ENCODE measurements at places on chromosomes 11 and 22.
A peak's percentile ranks its signal among the peaks of the same experiment; 100 is the strongest.

GRCh38 chr22:36048911-36049677 lies 20.5 kb upstream of the RBFOX2 start:
- DNase-seq: no peak

GRCh38 chr11:44817207-44817949 lies 90.6 kb downstream of the TSPAN18 start:
- no peak for DNase-seq

- no peak for DNase-seq
Measured at GRCh38 chr11:123057661-123058305, 4.2 kb downstream of the HSPA8 start.

DNA sequence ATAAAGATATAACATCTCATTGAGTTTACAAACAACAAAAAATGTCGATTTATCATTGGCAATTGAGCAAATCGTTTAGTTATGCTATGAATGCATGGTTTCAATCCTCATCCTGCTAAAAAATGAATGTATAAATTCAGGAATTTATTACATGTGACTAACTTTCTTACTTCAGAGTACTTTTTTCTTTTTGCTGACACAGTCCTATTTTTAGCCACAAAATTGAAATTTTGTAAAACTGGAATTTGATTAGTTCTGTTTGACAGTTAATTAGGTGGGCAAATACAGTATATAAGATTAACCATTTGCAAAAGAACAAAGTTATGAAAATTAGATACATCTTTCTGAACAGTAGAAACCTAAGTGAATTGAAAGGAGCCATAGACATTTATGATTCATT lies 925.0 kb upstream of the CHORDC1 start:
- DNase-seq: no peak

GRCh38 chr11:20026629-20027555 lies 133.4 kb downstream of the DBX1 start:
- DNase-seq: no peak

- DNase-seq: peak; percentile 91
Measured at GRCh38 chr22:31496007-31496734, at the start of gene SFI1. TSS of gene SFI1 (plus strand) at chr22:31496536. CDS start at chr22:31508285, 11,749 bp downstream.

- DNase-seq: no peak
Measured at GRCh38 chr11:20059587-20060021, 100.7 kb downstream of the DBX1 start.

- DNase-seq: no peak
Measured at GRCh38 chr11:17816232-17816931, 81.8 kb downstream of the KCNC1 start.

DNA sequence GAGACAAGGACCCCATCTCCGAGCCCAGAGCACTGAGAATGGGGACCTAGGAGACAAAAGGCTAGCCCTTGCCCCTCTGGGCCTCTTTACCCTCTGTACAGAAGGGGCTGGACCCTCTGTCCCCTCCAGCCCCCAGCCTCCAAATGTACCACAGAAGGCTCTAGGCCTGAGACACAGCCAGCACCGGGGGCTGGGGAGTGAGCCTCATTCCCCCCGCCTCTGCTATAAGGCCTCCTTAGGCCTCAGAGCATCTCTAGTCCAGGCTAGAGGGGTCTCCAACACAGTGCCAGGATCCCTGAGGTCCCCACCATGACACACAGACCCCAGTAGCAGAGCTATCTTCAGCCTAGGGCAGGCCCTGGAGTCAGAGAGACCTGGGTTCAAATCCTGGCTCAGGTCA lies 4.8 kb downstream of the SMTN start:
- no peak for DNase-seq

GRCh38 chr11:61747192-61747966 lies 5.1 kb upstream of the MYRF start:
- DNase-seq: no peak

DNA sequence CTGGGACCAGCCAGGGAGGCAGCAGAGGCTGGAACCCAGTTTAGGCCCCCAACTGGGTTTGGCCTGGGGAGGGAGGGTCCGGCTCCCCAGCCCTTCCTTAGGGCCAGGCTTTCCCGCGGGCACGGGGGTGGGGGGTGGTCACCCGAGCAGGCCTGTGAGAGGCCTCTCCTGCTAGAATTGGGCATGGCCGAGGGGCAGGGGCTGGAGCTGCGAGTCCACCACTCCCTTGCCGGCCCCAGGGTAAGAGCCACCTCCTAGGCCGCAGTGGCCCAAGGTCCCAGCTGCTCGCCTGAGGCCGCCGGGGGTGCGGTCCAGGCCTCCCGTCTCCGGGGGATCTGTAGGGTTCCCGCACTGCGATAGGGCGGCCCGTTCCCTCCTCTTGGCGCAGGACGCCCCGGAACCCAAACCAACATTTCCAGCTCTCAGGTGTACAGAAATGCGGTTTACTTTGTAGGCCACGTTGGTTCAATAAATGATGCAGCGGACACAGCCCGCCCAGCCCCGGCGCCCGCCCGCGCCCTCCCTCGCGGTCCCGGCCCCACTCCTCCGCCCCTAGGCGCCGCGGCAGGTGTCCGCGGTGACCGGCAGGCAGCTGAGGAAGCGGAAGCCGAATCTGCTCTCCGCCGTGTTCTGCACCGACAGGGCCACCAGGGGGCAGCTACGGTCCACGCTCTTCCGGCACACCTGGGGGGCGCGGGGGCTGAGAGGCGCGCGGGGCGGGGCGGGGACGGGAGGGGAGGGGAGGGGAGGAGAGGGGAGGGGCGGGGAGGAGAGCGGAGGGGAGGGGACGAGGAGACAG lies 5.9 kb downstream of the LMNTD2 start:
- DNase-seq: peak; percentile 45

DNA sequence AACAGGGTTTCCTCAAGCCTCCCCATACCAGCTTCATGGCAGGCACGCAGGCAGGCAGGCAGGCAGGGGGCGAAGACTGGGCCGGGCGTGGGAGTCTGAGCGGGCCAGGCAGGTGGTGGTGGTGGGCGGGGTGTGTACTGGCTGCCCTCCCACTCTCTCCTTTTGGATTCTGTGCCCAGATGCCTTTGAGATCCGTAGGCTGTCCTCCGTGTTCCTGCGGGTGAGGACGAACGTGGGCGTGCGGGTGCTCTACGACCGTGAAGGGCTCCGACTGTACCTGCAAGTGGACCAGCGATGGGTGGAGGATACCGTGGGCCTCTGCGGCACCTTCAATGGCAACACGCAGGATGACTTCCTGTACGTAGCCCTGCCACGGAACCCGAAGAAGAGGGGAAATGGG lies 23.0 kb downstream of the OTOG start:
- no peak for DNase-seq

DNA sequence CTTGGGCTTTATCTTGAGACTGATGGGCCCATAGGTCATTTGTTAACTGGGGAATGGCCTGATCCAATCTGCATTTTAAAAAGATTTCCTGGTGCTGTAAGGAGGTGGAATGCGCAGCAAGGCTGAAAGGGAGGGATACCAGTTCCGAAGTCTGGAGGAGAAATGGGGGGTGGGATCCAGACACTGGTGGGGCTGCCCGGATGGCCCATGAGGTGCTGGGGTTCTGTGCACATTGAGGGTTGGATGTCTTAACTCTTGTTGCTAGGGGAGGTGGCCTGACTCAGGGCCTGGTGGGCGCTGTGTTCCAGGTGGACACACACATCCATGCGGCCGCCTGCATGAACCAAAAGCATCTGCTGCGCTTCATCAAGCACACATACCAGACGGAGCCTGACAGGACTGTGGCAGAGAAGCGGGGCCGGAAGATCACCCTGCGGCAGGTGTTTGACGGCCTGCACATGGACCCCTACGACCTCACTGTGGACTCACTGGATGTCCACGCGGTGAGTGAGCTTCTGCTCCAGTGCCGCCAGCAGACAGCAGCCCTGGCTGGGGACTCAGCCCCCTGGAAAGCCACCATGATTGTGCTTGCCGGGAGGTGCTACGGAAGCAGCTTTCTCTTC lies 38.1 kb downstream of the AMPD3 start:
- DNase-seq: no peak

DNA sequence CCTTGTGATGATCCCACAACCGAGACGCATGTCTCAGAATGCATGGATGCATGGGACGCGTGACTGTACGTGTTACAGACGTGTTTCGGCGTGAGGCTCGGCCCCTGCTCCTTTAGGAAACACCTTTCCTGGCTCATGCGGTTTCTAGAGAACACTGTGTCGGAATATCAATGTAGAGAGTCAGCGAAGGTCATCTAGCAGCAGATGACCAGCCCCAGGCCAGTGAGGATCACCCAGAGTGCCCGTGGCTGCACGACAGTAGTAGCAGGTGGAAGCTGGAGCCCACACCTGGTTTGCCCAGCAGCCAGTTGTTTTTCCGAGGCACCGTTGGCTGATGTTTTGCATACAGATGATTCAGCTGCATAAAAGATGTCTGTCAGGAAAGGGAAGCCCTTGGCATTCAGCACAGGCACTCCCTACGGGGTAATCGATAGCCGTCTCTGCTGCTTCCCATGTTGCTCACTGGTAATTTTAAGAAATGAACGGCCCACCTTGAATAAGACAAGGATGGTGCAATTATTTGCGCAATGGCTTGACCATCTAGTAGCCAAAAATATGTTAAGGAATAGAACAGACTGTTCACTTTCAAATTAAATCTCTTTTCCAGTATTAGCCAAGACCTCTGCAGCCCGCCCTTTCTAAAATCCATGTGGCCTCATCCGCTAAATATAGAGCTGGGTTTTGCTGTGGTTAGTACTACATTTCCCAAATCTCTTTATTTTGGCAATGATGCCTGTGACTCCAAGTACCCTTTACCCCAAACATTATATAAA lies 1.1 kb upstream of the CLTCL1 start:
- DNase-seq: no peak

DNA sequence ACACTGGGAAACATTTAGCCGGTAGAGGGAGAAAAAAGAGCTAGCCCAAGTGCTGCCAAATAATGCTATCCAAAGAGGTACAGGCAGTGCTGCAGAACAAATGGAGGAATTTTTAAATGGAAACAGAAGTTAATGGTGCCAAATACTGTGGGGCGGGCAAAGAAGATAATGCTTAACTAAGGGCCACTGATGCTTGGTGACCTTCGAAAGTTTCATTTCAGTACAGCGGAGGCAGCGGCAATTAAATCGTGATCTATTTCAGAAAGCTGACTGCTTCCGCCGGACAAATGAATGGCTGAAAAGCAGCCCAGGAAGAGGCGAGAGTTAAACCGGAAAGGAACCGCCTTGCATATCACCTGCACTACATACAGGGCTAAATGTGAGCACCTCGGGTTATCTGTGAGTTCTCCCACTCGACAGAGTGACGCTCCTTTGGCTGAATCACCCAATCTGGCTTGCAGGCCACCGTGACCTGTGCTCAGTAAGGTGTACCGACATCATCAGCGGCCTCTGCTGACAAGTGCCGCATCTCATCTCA lies 42.1 kb downstream of the CADM1 start:
- no peak for DNase-seq

- no peak for DNase-seq
Measured at GRCh38 chr22:17764036-17764435, 10.2 kb downstream of the BID start.

- DNase-seq: no peak
Measured at GRCh38 chr22:37394341-37394740, 32.9 kb downstream of the ELFN2 start.

DNA sequence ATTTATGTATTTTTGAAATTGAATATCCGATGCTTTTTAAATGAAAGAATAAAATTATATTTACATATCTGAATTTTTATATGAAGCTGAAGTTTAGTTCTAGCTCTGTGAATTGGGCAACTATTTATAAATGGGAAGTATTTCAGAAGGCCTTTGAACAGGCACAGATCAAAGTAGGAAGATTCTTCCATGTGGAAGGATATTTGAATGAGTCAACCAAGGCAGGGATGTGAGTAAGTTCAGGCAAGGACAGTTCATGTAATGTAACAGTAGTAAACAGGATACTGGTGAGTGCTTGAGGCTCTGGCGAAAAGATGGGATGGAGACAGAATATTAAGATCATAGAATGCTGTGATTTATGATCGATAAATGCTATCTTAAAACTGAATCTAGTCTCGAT lies 417.8 kb upstream of the CCDC179 start:
- DNase-seq: no peak

DNA sequence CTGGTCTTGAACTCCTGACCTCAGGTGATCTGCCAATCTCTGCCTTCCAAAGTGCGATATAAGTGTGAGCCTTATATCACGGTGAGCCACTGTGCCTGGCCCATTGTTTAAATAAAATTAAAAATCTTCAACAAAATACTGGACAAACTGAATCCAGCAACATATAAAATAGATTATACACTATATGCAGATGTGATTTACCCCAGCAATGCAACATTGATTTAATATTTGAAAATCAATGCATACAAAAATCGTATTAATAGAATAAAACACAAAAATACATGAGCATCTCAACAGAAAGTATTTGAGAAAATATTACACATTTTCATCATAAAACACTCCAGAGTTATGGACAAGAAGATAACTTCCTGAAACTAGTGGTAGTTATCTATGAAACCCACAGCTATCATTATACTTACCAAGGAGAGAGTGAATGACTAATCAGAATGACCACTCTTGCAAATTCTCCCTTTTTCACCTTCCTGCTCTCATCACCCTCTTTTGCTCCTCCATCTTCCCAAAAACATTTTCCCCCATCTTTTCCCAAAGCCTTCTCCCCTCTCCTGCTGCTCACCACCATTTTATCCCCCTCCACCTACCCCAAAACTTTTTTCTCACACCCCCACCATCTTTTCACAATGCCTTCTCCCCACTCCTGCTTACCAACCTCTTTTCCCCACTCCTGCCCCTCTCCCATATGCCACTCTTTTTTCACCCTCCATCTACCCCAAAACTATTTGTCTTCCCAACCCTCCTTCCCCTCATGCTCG lies 122.1 kb upstream of the VPREB1 start:
- DNase-seq: no peak

DNA sequence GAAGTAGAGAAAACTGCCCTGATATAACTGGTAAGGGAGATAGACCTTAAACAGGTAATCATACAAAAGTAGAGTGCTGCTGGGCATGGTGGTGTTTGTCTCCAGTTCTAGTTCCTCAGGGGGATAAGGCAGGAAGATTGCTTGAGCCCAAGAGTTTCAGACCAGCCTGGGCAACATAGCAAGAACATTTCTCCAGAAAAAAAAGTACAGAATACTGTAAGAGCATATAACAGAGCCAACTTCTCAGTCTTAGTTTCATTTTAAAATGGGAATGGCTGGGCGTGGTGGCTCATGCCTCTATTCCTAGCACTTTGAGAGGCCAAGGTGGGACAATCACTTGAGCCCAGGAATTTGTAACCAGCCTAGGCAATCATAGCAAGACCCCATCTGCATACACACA lies 4.5 kb upstream of the RHOG start:
- DNase-seq: no peak

- DNase-seq: no peak
Measured at GRCh38 chr11:118623269-118623655, 15.8 kb downstream of the PHLDB1 start.

Measured in activated CD4-positive, CD25-positive, alpha-beta regulatory T cell treated with anti-CD3 and anti-CD28 coated beads, Interleukin-2, amount 50 U/mL, for 16 hours (primary cell).